IPS DF 19.7 (cell line): ENCODE measurements at places on chromosomes 11 and 22.

- DNase-seq, result no peak
These were observed 689 bp downstream of the TAF10 start for GRCh38 chr11:6611092-6611962.

DNA sequence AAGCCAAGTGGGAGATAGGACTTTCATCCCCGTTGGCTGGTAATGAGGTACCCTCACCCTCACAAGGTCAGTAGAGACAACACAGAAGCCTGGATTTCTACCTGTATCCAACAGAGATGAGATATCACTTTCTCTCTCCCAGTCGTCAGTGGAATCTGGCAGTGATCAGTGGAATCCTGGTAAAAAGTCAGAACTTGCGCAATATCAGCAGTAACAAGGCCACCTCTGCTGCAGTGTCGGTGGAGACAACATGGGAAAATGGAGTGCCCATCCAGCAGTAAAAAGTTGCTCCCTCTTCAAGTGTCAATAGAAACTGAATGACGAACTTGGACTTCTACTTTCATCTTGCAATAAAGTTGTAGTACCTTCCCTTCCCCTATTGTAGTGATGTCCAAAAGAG is 615.9 kb downstream of the ETS1 start:
- DNase-seq, result no peak

DNA sequence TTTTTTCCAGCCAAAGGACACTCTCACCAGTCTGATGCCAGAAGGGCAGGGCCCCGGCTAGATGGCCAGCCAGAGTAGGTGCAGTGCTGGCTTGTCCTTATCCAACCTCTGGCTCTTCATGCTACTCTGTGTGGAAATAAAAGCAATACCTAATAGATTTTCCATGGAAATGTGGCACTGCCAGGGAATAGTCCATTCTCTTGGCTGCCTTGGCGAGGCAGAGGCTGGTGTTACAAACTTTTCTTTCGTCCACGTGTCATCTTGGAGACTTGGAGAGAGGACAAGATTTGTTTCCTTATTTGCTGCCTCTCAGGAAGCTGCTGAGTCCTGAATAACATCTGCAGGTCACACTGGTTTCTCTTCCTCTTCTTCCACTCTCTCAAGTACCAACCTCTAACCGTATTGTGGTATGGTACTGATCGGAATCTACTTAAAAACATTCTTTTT is 17.2 kb upstream of the C1QTNF4 start:
- DNase-seq, result no peak

DNA sequence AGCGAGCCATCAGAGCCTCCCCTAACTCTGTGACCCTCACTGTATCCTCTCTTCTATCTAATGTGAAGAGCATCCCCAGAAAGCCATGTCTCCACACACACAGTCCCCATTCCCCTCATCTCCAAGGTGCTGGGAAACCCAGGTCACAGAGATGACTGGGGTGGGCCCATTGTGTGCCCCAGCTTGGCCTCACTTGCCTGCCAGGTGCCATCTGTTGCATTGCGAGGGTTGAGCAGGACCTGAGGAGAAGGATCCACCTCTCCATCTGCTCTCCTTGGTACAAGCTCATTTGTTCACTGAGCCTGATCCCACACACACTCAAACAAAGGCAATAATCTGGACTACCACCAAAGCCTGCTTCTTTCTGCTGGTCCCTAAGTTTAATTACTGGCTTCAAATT is 118.8 kb downstream of the SPATA19 start:
- DNase-seq, result no peak

- DNase-seq, result no peak
These were observed 49.7 kb downstream of the CCDC34 start for GRCh38 chr11:27313157-27313821.

- no peak for DNase-seq
These were observed 1289.4 kb downstream of the LRRC4C start for GRCh38 chr11:40170078-40170477.
